ENCODE measurements at places on chromosomes 4 and X.

DNA sequence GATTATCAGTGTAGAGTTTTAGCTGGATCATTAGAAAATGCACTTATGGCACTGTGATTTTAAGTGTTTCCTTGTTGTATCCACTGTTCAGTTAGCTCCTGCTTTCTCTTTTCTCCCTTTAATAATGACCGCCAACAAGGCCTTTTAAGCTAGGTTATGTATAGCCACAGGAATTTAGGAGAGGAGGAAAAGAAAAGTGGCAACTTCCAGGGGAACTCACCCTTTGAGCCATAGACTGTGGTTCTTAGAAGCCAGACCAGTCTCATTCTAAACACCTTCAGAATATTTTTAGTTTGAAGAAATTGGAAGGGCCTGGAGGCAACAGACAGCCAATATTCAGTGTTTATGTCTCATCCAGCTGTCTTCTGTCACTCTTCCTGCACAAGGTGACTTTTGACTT, 6.1 kb downstream of the FGF2 start:
- DNase-seq = no peak

GRCh38 chrX:123184219-123184865, at the start of gene GRIA3:
Gene GRIA3, plus strand, starts transcription at chrX:123184278. Its CDS starts 258 bp downstream, at chrX:123184536.
- DNase-seq = no peak

DNA sequence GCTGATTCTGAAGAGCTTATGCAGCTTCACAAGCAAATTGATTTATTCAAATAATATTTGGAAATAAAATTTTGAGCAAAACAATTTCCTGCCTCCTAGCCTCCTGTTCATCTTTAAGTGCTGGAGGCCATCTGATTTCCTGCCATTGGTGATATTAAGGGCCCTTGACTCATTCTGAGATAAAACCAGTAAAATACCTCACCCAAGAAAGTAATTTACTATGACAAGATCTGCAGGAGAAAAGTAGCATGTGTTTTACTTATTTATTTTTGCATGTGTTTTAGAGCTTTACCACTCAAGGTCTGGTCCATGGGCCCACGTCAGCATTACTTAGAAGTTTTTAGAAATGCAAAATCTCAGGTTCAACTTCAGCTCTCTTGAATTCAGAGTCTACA, 67.7 kb downstream of the DCLK2 start:
- no peak for DNase-seq

DNA sequence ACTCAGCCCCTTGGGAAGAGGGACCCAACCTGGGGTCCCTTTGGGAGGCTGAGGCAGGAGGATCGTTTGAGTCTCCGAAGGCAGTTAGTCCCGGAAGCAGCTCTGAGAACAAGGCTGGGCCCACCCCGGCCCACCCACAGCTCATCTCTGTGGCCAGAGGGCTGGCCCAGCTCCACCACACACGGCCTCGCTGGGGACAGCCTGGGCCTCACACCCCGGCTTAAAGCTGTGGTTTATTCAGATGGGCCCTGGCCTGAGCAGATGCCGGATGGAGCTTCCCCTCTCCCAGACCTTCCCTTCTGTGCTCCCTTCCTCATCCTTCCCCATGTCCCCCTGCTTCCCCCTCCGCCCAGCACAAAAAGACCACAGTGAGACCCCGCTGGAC, 54.4 kb downstream of the FAM53A start:
- DNase-seq = no peak

DNA sequence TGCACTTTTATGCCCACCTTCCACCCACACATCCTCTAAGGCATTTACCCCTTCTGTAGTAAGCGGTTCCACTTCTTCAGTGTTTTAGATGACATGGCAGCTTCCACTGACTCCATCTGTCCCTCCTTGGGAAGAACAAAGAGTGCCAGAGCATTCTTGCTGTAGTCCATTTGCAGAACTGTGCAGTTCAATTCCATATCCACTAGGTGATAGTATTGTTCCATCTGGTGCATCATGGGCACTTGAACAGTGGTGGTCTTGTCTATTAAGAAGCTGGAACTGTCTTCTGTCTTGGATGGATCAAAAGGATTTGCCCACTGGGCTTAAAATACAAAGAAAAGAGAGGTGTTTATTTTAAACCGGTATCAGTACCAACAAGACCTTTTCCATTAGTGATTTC, 3.5 kb downstream of the SERPINA7 start:
- no peak for DNase-seq

- DNase-seq = no peak
Observed at GRCh38 chr4:95355021-95355420, 193.8 kb downstream of the UNC5C start.

DNA sequence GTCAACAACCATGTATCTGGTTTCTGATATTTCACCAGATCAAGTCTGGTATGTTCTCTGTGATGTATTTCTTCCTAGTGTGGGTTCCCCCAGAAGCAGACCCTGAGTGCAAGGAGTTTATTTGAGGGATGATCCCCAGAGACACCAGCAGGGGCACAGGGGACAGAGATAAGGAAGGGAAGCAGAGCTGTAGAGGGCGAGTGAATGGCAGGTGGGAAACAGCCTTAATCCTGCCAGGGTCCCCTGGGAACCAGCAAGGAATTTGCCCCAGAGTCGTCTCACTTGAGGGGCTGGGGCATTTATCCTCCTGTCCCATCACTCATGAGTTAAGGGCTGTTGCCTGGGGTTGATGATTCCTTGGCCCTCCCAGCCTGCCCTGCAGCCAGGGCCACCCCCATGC, 206.4 kb upstream of the BCOR start:
- DNase-seq = no peak

- no peak for DNase-seq
Observed at GRCh38 chr4:123624959-123625358, 228.4 kb downstream of the SPRY1 start.

DNA sequence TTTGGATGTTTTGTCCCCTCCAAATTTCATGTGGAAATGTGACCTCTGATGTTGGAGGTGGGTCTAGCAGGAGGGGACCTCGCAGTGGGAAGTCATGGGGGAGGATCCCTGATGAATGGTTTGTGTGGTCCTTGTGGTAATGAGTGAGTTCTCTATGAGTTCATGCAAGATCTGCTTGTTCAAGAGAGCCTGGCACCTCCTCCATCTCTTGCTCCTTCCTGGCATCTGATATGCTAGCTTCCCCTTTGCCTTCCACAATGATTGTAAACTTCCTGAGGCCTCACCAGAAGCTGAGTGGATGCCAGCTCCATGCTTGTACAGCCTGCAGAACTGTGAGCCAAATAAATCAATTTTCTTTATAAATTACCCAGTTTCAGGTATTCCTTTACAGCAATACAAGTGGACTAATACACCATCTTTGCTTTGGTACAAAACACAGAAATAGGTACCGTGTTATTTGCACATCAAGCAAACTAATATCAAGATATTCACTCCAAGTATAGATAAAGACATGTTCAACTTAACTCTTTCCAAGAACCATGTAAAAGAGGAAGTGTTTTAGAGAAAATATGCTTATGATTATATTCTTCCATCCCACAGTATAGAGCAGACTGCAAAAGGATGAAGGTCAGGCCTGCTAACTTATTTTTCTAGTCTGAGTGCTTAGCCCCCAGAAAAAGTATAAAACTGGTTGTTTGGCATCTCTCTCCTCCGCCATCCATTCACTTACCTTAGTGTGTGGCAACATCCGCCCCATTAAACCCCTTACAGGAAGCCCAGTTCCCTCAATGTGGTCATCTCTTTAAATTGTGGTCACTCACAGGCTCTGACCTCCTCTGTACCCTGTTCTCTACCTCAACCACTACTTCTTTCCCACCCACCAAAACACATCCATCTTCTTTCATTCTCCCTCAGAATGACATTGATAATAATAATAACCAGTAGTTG, 6.7 kb downstream of the ARAP2 start:
- no peak for DNase-seq

DNA sequence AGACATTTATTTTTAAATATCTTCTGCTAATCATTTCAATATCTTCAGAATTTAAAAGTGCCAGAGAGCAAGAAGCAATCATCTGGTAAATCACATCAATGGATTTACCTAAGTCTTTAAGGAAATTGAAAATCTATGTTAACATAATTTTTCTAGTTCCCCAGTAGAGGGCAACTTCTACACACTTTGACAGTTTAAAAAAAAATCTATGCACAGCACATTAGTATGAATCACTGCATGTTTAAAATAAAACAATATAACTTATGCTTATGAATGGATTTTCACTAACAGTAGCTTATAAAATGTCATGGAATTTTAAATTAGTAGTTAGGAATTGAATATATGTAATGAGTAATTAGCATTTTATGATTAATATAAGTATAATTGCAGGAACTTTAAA, 126.5 kb downstream of the REELD1 start:
- DNase-seq = no peak

DNA sequence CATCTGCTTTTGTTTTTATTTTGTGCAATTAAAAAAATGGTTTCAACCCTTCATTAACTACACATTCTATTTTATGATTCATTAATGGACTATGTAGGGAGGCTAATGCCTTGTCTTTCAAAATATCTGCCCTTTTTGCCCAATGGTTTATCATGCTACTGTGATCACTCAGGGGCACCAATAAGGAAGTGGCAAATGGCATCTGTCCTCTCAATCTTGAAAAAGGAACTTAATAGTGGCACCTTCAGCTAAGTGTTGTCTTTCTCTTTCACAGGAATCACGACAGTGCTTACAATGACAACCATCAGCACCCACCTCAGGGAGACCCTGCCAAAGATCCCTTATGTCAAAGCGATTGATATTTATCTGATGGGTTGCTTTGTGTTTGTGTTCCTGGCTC, 57.1 kb downstream of the COMMD8 start:
- DNase-seq = no peak

- no peak for DNase-seq
Observed at GRCh38 chr4:104559502-104559901, 64.8 kb upstream of the CXXC4 start.

GRCh38 chr4:70359115-70359661, 1.4 kb upstream of the SMR3A start:
- no peak for DNase-seq

- DNase-seq = no peak
Observed at GRCh38 chrX:65642914-65643491, 24.5 kb upstream of the MSN start.

- DNase-seq = no peak
Observed at GRCh38 chr4:61493041-61493440, 292.9 kb downstream of the ADGRL3 start.

GRCh38 chr4:32519060-32519459, 1798.9 kb downstream of the PCDH7 start:
- no peak for DNase-seq

DNA sequence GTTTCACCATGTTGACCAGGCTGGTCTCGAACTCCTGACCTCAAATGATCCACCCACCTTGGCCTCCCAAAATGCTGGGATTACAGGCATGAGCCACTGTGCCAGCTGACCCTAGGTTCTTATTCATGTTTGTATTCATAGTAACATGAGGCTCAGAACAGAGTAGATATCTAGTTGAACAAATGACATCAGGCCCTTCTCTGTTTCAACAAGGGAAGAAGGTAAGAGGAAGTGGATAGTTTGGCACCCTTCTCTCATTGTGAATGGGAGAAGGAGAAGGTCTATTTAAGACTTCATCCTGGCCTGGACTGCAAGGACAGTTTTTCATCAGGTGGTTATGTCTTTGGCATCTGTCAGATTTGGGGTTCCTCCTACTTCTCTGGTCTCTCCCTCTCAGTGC, 13.8 kb downstream of the GJB1 start:
- no peak for DNase-seq

DNA sequence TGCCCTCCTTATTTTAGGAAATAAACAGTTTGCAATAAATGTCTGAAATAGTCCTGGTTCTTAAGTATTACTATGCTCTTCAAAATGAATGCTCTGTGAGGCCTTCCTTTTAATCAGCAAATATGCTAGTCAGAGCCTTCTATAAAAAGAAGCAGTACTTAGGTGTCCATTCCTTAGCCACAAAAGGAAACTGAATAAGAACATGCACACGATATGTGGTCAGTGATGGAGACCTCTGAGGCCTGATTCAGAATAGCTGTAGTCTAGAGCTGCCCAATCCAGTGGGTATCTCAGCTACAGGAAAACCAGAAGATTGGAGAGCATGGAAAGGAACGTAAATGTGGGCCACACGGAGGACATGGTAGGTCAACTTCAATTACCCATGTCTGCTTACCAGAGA, 141.8 kb downstream of the RASL11B start:
- DNase-seq = no peak

DNA sequence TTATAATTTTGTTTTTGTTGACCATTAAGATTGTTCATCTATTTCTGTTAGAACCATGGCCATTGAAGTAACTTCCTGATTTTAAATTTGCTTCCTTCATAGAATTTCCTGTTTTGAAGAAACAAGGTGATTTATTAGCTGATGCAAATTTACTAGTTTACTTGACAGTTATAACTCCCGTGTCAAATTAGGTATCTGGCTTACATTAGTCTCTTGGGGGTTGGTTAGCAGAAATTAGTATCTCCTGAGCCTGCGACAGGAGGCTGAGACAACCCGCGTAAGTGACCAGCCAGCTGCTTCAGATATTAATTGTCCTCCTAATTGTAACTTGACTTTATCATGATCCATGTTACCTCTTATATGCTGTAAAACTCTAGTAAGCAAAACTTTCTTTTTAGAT, 154.3 kb downstream of the CFAP299 start:
- no peak for DNase-seq

- DNase-seq = no peak
Observed at GRCh38 chr4:74583089-74583700, 138.3 kb downstream of the AREG start.

GRCh38 chr4:73764513-73764912, 24.1 kb downstream of the CXCL8 start:
- DNase-seq = no peak

GRCh38 chr4:41216294-41217019, 2.1 kb upstream of the APBB2 start:
- DNase-seq = peak; percentile 51

GRCh38 chr4:124867536-124867935, 155.0 kb upstream of the ANKRD50 start:
- DNase-seq = no peak

- DNase-seq = no peak
Observed at GRCh38 chrX:105876658-105877057, 54.3 kb downstream of the NRK start.

- no peak for DNase-seq
Observed at GRCh38 chrX:95754411-95754810, 930.2 kb upstream of the DIAPH2 start.

DNA sequence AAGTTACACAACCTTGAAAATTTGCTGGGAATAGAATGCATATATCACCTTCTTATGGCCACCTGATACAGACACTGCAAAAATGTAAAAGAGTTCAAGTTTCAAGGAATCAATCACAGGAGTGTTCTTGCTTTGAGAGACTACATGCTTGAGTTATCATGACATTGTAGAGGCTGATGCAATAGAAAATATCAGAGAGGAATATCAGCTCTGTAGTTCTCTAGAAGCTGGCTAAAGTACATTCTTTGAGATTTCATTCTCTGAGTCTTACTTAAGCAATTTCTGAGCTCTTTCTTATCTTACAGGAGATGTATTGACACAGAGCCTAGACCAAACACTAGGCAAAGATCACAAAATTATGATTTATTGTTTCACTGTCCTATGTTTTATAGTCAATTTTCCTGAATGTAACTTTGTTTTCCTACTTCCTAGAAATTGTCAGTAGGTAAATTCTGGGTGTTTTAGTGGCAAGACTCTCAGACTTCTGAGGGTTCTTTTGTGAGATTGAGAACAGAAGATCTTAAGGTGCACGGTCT, 152.1 kb upstream of the HPGD start:
- no peak for DNase-seq

- no peak for DNase-seq
Observed at GRCh38 chr4:84814094-84814750, 152.3 kb downstream of the WDFY3 start.

GRCh38 chr4:107896158-107896645, 35.1 kb upstream of the CYP2U1 start:
- DNase-seq = no peak
